ENCODE measurements at places on chromosomes 2 and 18.

DNA sequence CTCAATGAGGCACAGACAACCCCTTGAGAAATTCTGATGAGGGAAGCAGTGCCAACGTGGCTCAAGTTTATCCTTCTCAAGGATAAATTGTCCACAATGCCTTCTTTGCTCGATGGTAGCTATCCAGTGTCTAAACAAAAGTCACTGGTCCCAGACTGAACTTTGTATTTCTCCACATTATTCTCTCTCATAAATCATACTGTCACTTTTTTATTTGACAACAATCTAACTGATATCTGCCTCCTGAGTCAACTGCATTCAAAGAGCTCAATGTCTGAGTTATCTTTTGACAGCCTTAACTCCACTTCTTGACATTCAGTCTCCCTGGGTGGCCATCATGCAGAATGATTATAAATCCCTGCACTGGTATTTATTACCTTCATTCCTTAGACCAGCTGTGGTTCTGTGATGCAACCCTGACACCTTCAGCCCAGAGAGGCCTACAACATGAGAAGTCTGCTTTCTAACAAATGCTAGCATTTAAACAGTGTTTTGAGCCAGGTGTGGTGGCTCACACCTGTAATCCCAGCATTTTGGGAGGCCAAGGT is 38.2 kb downstream of the IMMT start:
- DNase-seq, result no peak

- no peak for DNase-seq
Measured at GRCh38 chr2:12547566-12548170, 169.1 kb upstream of the TRIB2 start.

DNA sequence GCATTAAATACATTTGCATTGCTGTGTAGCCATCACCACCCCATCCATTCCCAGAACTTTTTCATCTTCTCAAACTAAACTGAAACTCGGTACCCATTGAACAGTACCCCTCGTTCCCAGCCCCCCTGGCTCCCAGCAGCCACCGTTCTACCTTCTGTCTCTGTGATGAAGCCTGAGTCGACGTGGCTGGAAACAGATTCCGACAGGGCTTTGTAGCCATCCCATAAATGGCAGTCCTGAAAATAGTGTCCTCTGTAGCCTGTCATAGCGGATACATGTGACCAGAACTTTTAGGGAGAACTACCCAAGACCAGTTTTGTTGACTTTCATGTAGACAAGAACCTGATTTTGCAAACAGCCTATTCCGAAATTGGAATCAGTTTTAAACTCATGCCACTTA is 59.1 kb downstream of the TSHZ1 start:
- DNase-seq, result no peak

- DNase-seq, result no peak
Measured at GRCh38 chr2:38202713-38203445, 126.9 kb upstream of the CYP1B1 start.

DNA sequence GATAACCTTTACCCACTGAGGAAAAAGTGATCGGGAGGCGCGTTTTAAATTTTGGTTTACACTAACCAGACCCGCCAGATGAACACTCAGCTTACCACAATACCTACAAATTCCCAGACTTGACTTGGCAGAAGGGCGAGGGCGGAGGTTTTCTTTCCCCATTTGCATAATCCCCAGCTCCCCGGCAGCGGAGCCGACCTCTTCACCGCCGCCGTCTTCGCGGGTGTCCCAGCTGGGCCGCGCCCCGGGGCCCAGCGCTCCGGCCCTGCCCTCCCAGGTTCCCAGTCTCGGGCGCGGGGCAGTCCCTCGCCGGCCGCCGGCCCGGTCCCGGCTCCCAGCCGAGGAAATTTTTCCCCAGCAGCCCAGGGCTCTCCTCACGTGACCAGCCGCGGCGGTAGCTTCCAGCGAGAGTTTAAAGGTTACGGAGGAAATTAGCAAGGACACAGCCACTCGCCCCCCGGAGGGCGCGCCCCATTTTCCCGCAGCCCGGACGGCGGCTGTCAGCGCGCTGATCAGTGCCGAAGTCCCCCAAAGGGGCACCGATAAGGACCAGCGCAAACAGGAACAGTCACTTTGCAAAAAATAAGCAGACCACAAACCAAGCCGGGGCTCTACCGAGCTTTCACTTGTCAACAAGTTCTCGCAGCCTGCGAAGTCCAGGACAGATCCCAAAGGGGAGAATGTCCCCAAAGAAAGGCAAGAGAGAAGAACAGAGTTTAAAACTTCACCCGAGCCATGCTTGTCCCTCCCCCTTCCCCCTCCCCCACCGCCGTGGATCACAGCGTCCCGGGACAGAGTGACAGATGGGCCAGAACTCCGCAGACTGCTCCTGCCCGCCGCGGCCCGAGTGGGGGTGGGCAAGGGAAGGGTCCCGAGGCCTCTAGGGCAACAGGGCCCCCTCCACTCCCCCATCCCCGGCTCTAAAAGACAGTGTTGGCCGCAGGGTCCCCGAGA is 1.3 kb upstream of the PRKCE start:
- DNase-seq, result peak; percentile 14

- DNase-seq, result no peak
Measured at GRCh38 chr18:75546964-75547363, 119.5 kb upstream of the SMIM21 start.

- DNase-seq, result no peak
Measured at GRCh38 chr2:9765611-9766531, 77.4 kb upstream of the TAF1B start.

GRCh38 chr2:111900859-111901258 is 2.5 kb downstream of the MERTK start:
- DNase-seq, result no peak

DNA sequence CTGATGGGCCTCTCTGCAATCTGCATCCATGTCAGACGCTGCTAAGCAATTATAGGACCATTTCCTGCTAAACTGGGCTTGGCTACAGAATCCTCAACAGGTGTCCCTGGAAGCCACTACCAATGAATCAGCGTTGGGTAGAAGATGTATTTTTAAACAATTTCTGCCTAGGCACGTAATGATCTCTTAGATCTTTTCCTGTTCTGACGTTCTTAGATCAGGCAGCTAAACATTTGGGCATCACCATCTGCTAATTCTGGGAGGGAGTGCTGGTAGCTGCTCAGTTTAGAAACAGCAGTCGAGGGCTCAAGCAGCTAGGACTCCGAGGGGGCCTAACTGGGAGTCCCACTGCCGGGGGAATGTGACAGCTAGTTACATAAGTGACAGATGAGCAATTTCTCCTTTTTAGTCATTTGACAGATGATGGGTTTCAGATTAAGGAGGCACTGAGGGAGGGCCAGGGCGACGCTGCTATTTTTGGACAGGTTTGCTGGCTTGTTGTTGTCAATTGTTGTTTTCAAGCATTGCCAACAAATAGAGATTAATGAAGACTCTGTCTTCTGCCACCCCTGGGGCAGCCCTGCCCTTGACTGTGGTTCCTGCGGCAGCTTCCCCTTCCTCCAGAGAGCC is 92.7 kb downstream of the MRO start:
- DNase-seq, result no peak

DNA sequence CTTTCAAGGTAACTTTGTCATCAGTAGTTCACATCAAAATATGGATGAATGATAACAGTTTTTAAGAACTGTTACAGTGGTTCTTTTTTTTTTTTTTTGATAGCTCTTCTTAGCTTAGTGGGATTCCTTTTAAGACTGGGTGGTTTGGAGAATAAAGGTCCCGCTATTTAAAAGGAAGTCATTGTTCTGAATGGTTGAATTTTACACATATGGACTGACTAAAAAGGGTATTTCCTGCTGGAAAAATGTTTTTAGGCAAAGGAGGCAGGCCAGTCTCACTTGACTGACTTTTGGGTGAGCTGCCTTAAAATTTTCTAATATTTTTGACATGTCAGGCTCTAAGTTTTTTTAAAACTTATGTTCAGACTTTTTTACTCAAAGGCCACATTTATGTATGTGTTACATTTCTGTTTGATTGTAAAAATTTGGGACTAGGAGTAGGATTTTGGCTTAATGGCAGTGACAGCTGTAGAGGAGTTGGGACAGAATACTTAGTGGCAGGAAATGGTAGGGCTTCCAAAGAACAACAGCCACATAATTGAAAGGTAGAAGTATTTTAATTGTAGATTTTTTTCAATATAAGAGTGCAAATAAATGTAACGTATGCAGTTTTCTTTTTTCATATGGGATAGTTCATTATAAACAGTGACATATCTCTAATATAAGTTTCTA is 13.7 kb downstream of the VAPA start:
- DNase-seq, result no peak

DNA sequence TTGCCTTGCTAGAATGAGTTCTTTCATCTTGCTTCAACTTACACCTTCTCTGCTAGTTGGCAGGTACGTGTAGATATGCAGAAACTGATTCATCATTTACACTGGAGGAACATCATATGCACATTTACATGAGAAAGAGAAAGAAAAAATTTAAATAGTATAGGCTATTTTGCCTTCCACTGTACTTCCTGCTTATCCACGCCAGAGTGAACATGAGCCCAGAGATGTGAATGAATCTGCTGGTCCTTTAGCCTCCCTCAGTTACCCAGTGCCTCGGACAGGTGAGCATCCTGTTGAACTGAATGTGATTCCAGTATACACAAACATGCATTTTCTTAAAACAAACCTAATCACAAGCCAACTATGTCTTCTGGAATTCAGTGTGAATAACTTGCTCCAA is 83.6 kb downstream of the SESTD1 start:
- DNase-seq, result no peak

DNA sequence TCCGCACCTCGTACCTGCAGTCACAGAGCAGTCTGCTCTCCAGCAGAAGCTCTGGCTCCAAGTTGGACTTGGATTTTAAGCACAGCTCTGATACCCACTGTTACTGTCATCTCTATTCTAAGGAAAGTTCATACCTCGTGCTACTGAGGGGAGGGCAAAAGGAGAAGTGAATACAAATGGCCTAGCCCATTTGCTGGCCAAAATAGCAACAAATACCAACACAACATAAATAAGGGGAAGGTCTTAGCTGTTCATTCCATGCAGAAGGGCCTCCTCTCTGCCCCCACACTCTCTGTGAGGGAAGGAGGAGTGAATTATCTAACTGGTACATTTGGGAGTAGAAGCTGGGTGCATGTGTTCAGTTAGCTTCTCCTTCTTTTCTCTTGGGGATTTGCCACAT is 739.4 kb upstream of the RAB6C start:
- DNase-seq, result no peak

- DNase-seq, result no peak
Measured at GRCh38 chr2:101829429-101829828, 131.9 kb downstream of the MAP4K4 start.

- no peak for DNase-seq
Measured at GRCh38 chr2:208033701-208034502, 8.6 kb upstream of the PLEKHM3 start.

DNA sequence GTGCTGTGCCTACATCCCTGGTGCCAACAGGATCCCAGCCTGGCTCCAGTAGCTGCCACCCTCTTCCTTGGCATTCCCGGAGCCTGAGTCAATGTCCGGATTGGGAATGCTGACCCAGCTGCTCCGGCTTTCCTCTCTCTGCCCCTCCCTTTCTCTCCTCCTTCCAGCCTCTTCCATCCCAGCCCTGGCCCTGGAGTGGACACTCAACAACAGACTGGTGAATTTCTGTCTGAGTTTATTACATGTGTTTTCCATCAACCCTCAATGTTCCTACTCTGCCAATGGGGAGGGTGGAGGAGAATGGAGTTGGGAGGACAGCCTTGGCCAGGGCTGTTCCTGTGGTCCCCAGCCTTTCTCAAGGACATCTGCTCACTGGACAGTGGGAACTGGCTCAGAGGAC is 917 bp upstream of the PRKAG3 start:
- DNase-seq, result no peak

GRCh38 chr2:52498077-52498750 is 1269.4 kb upstream of the CHAC2 start:
- no peak for DNase-seq

DNA sequence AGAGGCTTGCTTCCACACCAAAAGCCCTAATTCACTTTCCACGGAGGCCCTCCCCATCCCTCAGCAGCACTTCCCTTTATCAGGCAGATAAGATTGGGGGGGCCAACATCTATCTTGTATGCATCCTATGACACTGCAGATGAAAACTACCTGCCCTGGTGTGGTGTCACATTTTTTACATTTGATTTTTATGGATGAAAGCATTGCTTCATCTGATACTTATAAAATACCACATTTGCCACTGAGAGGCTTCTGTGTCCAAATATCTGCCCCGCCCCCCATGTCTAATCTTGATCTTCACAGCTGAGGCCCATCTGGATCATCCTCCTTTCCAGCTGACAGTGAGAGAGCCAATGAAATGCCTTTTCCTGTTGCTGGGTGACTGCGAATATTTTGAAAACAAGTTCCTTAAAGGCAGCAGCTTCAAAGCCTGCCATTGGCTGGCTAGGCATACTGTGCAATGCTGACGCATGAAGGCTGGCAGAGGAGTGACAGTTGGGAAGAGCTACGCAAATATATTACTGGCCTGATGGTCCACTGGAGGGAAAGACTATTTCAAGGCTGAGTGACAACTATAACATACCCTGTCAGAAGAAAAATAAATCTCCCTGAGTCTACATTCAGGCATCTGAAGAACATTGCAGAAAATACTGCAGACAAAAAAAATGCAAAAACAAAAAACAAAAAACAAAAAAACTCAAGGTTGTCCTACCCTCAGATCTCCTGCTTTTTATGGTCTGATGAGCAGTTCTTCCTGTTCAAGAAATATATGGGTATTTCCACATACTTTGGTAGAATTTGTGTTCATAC is 318.7 kb downstream of the PDE11A start:
- no peak for DNase-seq

DNA sequence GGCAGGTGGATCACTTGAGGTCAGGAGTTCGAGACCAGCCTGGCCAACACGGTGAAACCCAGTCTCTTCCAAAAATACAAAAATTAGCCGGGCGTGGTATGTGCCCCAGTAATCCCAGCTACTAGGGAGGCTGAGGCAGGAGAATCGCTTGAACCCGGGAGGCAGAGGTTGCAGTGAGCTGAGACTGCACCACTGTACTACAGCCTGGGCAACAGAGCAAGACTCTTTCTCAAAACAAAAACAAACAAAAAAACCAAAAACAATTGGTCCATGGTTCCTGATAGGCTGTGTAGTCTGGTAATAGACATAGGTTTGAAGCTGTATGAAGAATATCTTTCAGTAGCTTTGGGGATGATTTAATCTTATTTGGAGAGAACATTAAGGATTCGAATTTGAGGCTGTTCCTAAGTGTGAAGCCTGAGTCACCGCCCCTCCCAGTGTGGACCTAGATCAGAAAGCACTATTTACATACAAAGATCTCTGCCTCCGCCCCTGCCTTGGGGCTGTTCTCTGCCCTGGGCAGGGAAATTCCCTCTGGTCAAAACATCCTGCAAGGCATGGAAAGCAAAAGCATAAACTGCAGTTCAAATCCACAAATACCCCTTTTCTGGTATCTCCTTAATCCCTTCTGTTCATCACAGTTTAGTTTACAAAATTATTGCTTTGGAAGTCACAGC is 52.8 kb upstream of the PMAIP1 start:
- DNase-seq, result no peak

GRCh38 chr2:172510088-172510487 is 45.8 kb upstream of the PDK1 start:
- no peak for DNase-seq

DNA sequence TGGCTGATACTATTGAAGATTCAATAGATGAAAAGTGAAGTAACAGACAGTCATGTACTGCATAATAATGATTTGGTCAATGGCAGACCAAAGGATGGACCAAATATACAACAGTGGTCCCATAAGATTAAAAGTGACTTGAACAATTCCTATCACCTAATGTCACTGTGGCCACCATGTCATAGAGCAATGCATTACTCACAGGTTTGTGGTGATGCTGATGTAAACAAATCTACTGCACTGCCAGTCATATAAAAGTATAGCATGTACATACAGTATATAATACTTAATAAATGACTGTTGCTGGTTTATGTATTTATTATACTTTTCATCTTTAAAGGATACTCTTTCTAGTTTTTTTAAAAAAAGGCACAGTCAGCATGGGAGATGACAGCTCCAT is 99.9 kb downstream of the USP34 start:
- DNase-seq, result no peak

- no peak for DNase-seq
Measured at GRCh38 chr2:238591732-238592131, 165.0 kb downstream of the ASB1 start.
